ENCODE measurements at places on chromosomes 2 and 18. TPM values are rescaled to one million over a fixed set of nuclear protein-coding genes. Genes with fewer than 3 reads are reported as not detected.

Gene SERPINB10
- not detected for total RNA-seq

Gene TBR1
- total RNA-seq: 53.7 TPM

Gene NETO1
- 47.7 TPM for total RNA-seq

Gene LHCGR
- 0.16 TPM for total RNA-seq

Gene IL1RN
- total RNA-seq: not detected

Data from occipital lobe (tissue), 3 donors.